ENCODE measurements at places on chromosomes 2 and 18. TPM values are rescaled to one million over a fixed set of nuclear protein-coding genes. Genes with fewer than 3 reads are reported as not detected.

- H3K4me1 ChIP-seq, result no peaks in the 10 kb centered on the region
- DNase-seq, result peak; percentile 73
- no peak overlapping the region for H3K4me3 ChIP-seq
- no peak overlapping the region for H3K27ac ChIP-seq
- peaks cover 3% of the 10 kb centered on the region for H3K27me3 ChIP-seq
Measured at GRCh38 chr2:26942543-26943295, 27.7 kb upstream of the MAPRE3 start.

- H3K4me1 ChIP-seq, result no peaks in the 10 kb centered on the region
- no peak overlapping the region for H3K27ac ChIP-seq
- no peak overlapping the region for H3K4me3 ChIP-seq
- no peaks in the 10 kb centered on the region for H3K36me3 ChIP-seq
- no peak for DNase-seq
Measured at GRCh38 chr2:242056785-242057184, 187.3 kb downstream of the RTP5 start.

- H3K4me3 ChIP-seq, result no peak overlapping the region
Measured at GRCh38 chr2:239826786-239827522, 198.2 kb downstream of the NDUFA10 start.

GRCh38 chr2:138997856-138998517 is 217.8 kb upstream of the NXPH2 start:
- no peaks in the 10 kb centered on the region for H3K27me3 ChIP-seq
- H3K4me3 ChIP-seq, result no peak overlapping the region
- H3K4me1 ChIP-seq, result no peaks in the 10 kb centered on the region
- H3K36me3 ChIP-seq, result no peaks in the 10 kb centered on the region

- DNase-seq, result no peak
- no peak overlapping the region for H3K4me3 ChIP-seq
- peaks cover 31% of the 10 kb centered on the region for H3K4me1 ChIP-seq
- H3K27ac ChIP-seq, result no peak overlapping the region
Measured at GRCh38 chr2:37377187-37377532, 32.7 kb downstream of the QPCT start.

DNA sequence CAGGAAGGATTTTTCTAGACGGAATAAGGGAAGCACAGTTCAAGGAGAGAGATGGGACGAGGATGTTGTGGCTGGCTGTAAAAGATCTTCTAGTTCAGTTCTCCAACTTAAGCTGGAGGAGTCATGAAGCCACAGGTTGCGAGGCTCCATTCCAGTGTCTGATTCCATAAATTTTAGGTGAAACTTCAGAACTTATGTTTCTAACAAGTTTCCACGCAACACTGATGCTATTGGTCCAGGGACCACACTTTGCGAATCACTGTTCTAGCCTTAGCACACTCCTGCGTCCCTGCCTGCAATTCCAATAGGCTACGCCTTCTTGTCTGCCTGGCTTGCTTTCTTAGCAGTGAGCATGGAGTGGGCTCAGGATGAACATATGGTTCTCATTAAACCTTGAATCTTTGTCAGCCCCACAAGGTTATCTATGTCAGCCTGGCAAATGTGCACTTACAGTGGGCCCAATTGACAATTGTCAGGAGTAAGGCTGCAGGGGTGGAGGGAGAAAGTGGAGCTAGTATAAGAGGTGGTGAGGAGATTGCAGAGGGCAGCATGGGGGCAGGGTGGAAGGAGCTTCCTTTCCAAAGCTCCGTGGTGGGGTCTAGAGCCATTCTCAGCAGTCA is 438.1 kb upstream of the ST6GAL2 start:
- H3K36me3 ChIP-seq, result no peaks in the 10 kb centered on the region
- H3K27me3 ChIP-seq, result no peaks in the 10 kb centered on the region
- H3K4me1 ChIP-seq, result no peaks in the 10 kb centered on the region
- no peak overlapping the region for H3K27ac ChIP-seq

The IL1R2 gene
- not detected for total RNA-seq

The SNED1 gene
- 3.4 TPM for total RNA-seq

All from activated CD8-positive, alpha-beta T cell treated with anti-CD3 and anti-CD28 coated beads, Interleukin-2, amount 10 ng/mL, durations not matched to agents 7 days and 5 days (primary cell).